ENCODE measurements at places on chromosomes 12 and 14.

DNA sequence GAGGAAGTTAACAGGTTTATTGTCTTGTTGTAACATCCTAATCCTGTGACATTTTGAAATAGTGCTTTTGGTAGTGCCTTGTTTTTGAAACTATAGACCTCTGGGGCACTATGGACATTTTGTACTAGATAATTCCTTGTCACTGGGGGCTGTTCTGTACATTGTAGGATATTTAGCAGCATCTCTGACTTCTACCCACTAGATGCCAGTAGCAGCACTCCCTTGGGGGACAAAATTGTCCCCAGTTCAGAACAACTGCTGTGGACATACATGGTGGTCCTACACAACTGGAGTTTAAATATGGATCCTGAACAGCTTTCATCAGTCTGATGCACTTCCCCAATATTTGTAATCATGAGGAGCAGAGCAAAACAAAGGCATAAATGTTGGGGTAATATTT, 264.7 kb downstream of the RAD51B start:
- peak; percentile 13 for DNase-seq

GRCh38 chr14:52447236-52447635, 105.1 kb downstream of the TXNDC16 start:
- DNase-seq = no peak

- peak; percentile 86 for DNase-seq
These were observed 797 bp downstream of the UNG start for GRCh38 chr12:109098183-109098604.

DNA sequence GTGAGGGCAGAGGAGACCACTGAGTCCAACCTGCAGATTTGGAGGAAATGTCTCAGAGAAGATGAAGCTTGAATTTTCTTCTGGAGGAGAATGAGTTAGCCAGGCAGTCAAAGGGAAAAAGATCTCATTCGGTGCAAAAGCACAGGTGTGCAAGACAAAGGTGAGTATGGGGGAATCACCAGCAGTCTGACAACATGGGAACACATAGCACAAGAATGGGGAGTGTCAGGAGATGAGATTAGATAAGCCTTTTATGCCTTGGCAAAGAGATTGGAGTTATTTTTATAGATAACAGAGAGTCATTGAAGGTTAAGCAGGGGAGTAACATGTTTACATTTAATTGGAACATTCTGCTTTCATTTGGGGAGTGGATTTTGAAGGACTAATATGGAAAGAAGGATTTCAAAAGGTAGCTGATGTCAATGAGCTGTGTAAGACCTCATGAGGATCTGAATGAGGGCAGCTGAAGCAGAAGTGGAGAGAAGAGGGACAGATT, 171.3 kb upstream of the NTF3 start:
- DNase-seq = no peak

- DNase-seq = peak; percentile 36
These were observed 114.2 kb downstream of the DAD1 start for GRCh38 chr14:22474730-22475351.

DNA sequence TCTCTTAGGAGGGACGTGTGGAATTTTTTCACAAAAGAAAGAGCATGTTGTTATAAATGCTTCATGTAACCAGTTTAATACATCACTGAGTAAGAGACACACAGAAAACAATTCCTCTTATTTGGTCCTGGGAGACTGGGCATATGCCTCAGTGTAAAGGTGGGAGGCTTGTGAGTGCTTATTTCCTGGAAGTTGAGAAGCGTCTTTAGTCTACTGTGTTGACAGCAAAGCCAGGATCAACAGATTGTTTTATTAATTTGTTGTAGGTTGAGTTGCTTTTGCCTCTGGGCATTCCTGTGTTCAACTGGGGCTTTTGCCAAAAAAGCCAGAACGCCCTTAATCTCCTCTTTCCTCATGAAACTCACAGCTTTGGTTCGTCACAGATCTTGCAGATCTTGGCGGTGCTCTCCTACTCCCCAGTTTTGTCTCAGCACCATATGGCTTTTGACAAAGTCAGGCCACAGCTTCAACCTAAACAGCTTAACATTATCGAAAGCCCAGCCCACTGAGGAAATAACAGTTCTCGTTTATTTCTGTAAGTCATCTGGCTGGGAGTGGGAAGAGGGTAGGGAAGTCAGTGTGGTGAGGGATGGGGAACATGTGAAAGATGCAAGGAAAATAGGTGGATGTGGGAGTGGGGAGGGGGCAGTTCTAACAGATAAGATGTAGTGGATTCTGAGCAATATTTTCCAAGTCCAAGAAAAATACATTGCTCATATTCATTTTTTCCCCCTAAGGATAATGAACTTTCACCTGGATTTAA, 227.2 kb downstream of the DACT1 start:
- no peak for DNase-seq

- no peak for DNase-seq
These were observed 153.0 kb downstream of the KIF26A start for GRCh38 chr14:104291123-104292000.

- peak; percentile 62 for DNase-seq
These were observed 3.3 kb upstream of the NTF3 start for GRCh38 chr12:5428332-5429221.

- DNase-seq = peak; percentile 81
These were observed 185.7 kb downstream of the PRKD1 start for GRCh38 chr14:29741909-29742401.

GRCh38 chr14:90522571-90523191, 125.9 kb downstream of the CALM1 start:
- DNase-seq = peak; percentile 71

- DNase-seq = no peak
These were observed 4.0 kb downstream of the STX2 start for GRCh38 chr12:130835011-130835410.
